ENCODE measurements at places on chromosomes 2 and 18.
A peak's percentile ranks its signal among the peaks of the same experiment; 100 is the strongest.

DNA sequence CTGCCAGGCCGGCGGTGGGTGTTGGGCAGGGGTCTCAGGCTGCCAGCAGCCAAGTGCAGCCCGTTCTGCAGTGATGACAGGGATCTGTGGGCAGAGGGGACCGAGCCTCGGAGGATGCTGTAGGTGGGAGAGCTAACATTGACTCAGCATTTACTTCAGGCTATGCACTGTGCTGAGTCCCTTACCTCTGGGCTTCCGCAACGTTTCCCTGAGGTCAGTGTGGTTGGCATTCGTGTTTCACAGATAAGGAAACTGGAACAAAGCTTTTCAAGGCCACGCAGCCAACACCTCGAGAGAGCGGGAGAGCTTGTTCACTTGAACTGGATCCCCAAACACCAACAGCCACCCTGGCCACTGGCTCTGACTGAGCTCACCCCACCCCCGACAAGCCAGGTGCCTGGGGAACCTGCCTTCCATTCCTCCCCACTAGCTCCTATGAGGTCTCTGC, 839 bp upstream of the GPR148 start:
- peak overlapping the region; percentile 47 for H3K4me3 ChIP-seq
- peaks cover 20% of the 10 kb centered on the region for H3K4me1 ChIP-seq
- peaks cover 13% of the 10 kb centered on the region for H3K27me3 ChIP-seq
- peak overlapping the region; percentile 27 for H3K27ac ChIP-seq

- H3K27ac ChIP-seq, result peak overlapping the region; percentile 27
- H3K4me3 ChIP-seq, result no peak overlapping the region
- no peaks in the 10 kb centered on the region for H3K27me3 ChIP-seq
- peaks cover 45% of the 10 kb centered on the region for H3K4me1 ChIP-seq
- H3K36me3 ChIP-seq, result no peaks in the 10 kb centered on the region
- DNase-seq, result peak; percentile 94
Measured at GRCh38 chr2:127398239-127398590, 10.4 kb upstream of the MAP3K2 start.

- no peak overlapping the region for H3K27ac ChIP-seq
- no peak for DNase-seq
- H3K36me3 ChIP-seq, result no peaks in the 10 kb centered on the region
- H3K4me3 ChIP-seq, result no peak overlapping the region
- no peaks in the 10 kb centered on the region for H3K27me3 ChIP-seq
- H3K4me1 ChIP-seq, result no peaks in the 10 kb centered on the region
Measured at GRCh38 chr2:154484338-154485099, 214.0 kb upstream of the KCNJ3 start.

DNA sequence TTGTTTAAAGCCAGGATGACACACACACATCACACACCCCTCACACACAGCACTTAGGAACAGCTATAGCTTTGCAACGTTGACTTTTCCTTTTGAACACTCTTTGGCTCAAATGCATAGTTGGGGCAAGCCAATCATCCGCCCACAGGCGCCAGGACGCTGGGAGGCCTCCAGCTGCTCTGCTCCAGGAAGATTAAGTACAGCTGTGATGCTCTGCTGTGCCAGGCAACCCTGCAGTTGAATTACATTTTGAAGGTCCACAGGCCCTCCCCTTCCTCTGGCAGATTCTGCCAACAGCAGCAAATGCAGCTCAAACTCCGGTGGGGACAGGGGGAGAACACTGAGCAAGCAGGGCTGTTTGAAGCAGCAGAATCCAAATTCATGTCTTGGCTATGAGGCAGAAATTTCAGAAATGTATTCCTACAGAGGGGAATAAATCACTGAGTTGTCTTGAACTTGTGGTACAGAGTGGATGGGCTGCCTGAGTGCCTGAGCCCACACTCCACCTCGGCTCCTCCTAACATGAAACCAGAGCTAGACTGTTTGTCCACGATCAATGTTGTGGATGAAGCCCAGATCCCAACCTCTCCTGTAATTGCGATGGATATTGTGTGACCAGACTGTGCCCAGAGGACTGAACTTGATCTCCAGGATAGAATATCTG, 86.5 kb upstream of the PPP1CB start:
- H3K27ac ChIP-seq, result peak overlapping the region; percentile 85
- no peaks in the 10 kb centered on the region for H3K27me3 ChIP-seq
- no peak overlapping the region for H3K4me3 ChIP-seq

- no peak overlapping the region for H3K4me3 ChIP-seq
- H3K27ac ChIP-seq, result no peak overlapping the region
- no peaks in the 10 kb centered on the region for H3K36me3 ChIP-seq
- H3K4me1 ChIP-seq, result peaks cover 3% of the 10 kb centered on the region
Measured at GRCh38 chr2:72210470-72210869, 62.8 kb upstream of the CYP26B1 start.

DNA sequence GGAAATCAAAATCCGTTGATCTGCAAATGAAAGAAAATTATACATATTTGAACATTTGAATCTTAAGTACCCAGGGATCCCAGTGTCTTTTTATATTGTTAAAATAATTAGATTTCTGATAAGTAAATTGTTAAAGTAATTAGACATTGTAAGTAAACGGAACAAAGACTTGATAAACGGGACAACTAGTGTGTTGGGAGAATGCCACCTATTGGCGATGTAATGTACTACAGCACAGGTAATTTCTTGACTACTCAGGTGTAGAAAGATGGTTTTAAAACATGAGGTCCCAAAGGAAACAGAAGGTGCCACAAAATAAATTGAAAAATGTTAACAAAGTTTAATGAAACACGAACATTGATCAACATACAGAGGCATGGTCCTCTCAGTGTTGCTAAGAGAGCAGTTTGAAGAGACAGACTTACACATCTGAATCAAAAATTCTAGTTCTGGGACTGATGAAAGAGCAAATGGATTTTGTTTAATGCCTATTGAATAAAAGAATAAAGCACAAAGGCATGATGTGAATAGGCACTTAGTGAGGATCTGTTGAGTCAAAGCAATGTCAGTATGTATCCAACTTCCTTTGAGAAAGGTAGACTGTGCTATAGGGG, 103.4 kb upstream of the RASGRP3 start:
- no peak for DNase-seq
- peaks cover 13% of the 10 kb centered on the region for H3K4me1 ChIP-seq
- no peaks in the 10 kb centered on the region for H3K27me3 ChIP-seq

DNA sequence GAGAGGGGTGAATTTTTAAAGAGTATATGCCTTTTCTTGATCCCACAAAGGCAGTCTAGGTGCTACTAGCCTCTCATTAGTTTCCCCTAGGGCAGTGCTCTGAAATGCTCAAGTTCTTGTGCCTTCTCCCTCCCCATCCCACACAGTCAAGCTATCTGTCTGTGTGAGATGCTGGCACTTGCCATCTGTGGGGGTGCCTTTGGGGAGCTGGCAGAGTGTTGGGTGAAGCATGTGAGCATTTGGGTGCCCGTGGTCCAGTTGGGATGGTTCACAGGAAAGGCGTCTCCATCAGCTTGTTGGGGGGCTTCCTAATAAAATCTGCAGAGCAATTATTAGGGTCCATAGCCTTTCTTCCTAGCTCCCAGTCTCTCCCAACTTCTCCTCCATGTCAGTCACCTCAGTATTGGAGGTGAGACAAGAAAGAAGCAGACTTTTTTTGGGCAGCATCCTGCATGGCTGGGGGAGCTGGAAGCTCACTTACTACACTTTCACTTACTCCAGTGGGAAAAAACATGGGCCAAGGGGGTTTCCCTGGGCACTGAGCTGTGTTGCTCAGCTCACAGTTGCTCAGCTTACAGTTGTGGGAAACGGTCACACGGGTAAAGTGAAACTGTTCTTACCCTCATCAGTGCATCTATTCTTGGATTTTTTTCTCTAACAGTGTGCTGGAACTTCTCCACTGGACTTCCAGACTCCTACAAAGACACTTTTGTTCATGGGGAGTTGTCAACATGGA, 29.3 kb downstream of the COLEC11 start:
- H3K27ac ChIP-seq, result no peak overlapping the region
- H3K4me1 ChIP-seq, result no peaks in the 10 kb centered on the region
- no peaks in the 10 kb centered on the region for H3K36me3 ChIP-seq
- DNase-seq, result peak; percentile 23
- H3K4me3 ChIP-seq, result no peak overlapping the region
- no peaks in the 10 kb centered on the region for H3K27me3 ChIP-seq

DNA sequence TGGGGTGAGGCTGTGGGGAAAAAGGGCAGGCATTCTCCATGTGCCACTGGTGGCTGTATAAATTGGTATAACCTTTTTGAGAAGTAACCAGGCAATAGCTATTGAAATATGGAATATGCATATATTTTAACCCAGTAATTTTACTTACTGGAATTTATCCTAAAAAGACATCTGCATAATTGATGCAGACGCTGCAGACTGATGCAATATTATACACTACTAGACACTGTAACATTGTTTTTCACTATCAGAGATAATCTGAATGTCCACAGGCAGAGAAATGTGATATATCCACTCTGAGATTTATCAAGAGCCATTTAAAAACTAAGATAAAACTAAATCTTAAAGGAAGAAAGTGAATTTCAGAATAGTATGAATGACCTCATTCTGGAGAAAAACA, 14.7 kb downstream of the THOC1 start:
- no peak overlapping the region for H3K4me3 ChIP-seq
- DNase-seq, result no peak
- H3K36me3 ChIP-seq, result peaks cover 96% of the 10 kb centered on the region
- H3K27ac ChIP-seq, result no peak overlapping the region

DNA sequence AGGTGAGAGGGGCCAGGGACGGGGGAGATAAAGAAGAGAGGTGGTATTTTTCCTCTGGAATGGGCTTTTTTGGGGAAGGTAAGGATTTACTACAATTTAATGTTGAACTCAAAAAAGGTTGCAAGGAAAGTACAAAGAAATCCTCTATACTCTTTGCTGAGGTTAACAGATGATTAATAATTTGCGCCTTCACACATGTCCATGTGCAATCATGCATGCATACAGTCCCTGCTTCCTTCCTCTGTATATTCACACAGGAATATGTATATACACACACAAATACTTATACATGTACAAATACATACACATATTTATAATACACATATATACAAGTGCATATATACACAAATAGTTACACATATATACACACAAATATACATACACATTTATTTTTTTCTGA, 193.4 kb downstream of the NBAS start:
- no peak overlapping the region for H3K27ac ChIP-seq
- no peak overlapping the region for H3K4me3 ChIP-seq
- H3K36me3 ChIP-seq, result peaks cover 22% of the 10 kb centered on the region
- no peaks in the 10 kb centered on the region for H3K27me3 ChIP-seq
- DNase-seq, result no peak

GRCh38 chr2:207241198-207241597, 75.5 kb upstream of the KLF7 start:
- no peak overlapping the region for H3K4me3 ChIP-seq
- no peak overlapping the region for H3K27ac ChIP-seq
- no peaks in the 10 kb centered on the region for H3K36me3 ChIP-seq

DNA sequence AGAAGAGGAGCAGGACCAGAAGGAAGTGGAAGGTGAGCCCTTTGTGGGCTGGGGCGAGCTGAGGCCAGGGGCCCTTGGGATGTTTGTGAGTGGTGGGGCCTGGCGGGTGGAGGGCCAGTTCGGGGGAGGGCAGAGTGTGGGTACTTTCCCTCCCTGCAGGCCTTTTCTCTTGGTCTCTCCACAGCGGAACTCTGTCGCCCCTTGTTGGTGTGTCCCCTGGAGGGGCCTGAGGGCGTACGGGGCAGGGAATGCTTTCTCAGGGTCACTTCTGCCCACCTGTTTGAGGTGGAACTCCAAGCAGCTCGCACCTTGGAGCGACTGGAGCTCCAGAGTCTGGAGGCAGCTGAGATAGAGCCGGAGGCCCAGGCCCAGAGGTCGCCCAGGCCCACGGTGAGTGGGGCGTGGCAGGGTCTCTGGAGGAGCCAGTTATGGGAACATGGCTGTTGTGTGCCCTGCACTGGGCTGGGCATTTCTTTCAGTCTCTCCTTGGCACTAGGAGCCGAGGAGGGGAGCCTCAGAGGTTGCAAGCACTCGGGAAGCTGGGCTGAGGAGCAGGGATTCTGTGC, 10.8 kb downstream of the STK11IP start:
- peaks cover 76% of the 10 kb centered on the region for H3K36me3 ChIP-seq
- no peak for DNase-seq
- no peak overlapping the region for H3K4me3 ChIP-seq
- no peak overlapping the region for H3K27ac ChIP-seq

DNA sequence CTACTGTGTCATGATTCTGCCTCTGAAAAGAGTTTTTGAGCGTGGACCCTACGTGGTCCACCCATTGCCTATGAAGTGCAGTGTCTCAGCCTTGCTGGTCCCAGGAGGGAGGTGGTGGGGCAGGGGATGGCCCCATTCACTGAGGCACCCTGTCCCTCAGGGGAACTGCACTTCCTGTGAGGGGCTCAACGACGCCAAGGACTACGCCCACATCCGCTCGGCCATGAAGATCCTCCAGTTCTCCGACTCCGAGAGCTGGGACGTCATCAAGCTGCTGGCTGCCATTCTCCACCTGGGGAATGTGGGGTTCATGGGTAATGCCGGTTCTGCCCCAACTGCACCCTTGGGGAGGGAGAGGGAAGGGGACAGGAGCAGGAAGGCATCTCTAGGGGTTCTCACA, 42.5 kb downstream of the MYO7B start:
- H3K36me3 ChIP-seq, result no peaks in the 10 kb centered on the region
- no peak overlapping the region for H3K4me3 ChIP-seq
- no peaks in the 10 kb centered on the region for H3K27me3 ChIP-seq
- DNase-seq, result peak; percentile 32
- peaks cover 10% of the 10 kb centered on the region for H3K4me1 ChIP-seq
- H3K27ac ChIP-seq, result no peak overlapping the region

DNA sequence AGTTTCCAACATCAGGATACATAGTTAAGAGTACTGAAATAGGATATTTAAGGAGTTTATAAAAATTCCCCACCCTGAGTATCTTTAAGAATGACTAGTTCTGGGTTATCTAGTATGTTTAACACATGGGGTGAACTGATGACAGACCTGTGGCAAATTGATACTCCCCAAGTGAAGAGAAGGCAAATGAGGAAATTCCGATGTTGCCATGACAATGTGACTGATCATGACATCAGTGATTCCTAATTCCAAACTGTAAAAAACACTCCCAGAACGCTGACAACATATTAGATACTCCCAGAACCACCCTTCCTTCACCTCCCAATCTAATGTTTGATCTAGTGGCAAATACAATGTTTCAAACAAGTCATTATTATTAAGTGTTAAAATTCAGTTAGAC, 77.6 kb downstream of the RBMS1 start:
- H3K36me3 ChIP-seq, result no peaks in the 10 kb centered on the region
- H3K27ac ChIP-seq, result no peak overlapping the region
- no peak for DNase-seq
- no peaks in the 10 kb centered on the region for H3K27me3 ChIP-seq
- H3K4me1 ChIP-seq, result peaks cover 36% of the 10 kb centered on the region
- H3K4me3 ChIP-seq, result no peak overlapping the region

GRCh38 chr2:240597054-240597418, 10.5 kb downstream of the CAPN10 start:
- H3K27ac ChIP-seq, result no peak overlapping the region
- H3K4me1 ChIP-seq, result no peaks in the 10 kb centered on the region
- no peak overlapping the region for H3K4me3 ChIP-seq
- peak; percentile 66 for DNase-seq
- H3K36me3 ChIP-seq, result peaks cover 55% of the 10 kb centered on the region
- no peaks in the 10 kb centered on the region for H3K27me3 ChIP-seq

GRCh38 chr18:498931-499775, 1.3 kb downstream of the COLEC12 start:
- peaks cover 19% of the 10 kb centered on the region for H3K4me1 ChIP-seq
- no peak overlapping the region for H3K27ac ChIP-seq
- no peak for DNase-seq

- no peak overlapping the region for H3K4me3 ChIP-seq
- H3K27me3 ChIP-seq, result no peaks in the 10 kb centered on the region
- no peak for DNase-seq
- H3K27ac ChIP-seq, result no peak overlapping the region
Measured at GRCh38 chr2:62660582-62661262, 44.8 kb upstream of the EHBP1 start.

GRCh38 chr2:10150436-10150835, 27.9 kb downstream of the RRM2 start:
- no peaks in the 10 kb centered on the region for H3K4me1 ChIP-seq
- no peaks in the 10 kb centered on the region for H3K27me3 ChIP-seq
- H3K27ac ChIP-seq, result no peak overlapping the region
- H3K4me3 ChIP-seq, result no peak overlapping the region
